Activated naive CD8-positive, alpha-beta T cell treated with anti-CD3 and anti-CD28 coated beads, Interleukin-2, amount 50 U/mL, for 16 hours (primary cell): ENCODE measurements at places on chromosomes 5 and 9.

DNA sequence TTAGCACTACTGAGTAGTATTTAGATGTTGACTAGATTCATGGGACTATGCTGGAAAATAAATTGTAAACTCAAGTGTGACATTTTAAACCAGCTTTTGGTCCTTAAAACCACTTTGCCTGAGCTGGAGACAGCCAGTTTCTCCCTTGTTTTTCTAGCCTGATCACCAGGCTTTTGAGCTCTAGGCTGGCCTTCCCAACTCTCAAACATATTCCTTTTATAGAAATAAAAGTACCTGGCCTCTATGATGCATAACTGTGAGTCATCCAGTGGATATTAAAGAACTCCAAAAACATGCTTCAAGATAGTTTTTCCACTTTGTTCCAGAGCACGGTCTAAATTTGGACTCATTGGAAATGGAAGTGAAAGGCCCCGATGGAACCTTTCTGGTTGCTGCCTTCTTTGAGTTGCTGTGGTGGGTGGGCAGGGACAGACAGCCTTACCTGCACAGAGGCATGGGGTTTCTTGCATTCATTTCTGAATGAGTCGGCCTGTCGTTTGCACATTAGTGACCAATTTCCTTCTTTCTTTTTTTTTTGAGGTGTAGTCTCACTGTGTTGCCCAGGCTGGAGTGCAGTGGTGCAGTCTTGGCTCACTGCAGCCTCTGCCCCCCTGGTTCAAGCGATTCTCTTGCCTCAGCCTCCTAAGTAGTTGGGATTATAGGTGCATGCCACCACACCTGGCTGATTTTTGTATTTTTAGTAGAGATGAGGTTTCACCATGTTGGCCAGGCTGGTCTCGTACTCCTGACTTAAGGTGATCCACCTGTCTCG lies 43.1 kb downstream of the TRIO start:
- no peak for DNase-seq

GRCh38 chr9:114271556-114272510 lies 51.1 kb upstream of the ORM1 start:
- DNase-seq = no peak

DNA sequence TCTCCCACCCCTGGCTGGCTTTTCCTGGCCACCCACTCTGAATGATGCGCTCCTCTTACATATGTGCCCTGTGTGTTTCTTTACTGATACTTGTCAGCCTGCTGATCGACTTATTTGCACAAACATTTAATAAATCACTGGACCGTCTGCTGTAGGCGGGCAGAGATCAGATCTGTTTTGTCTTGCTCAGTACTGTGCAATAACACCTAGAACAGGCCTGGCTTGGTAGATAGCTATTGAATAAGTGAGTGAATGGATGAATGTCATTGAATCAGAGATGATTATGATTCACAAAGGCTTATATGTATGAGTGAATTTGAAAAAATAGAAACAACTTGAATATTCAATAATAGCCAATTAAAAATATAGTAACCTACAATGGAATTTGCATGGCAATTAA lies 165.1 kb downstream of the RGS3 start:
- DNase-seq = no peak

DNA sequence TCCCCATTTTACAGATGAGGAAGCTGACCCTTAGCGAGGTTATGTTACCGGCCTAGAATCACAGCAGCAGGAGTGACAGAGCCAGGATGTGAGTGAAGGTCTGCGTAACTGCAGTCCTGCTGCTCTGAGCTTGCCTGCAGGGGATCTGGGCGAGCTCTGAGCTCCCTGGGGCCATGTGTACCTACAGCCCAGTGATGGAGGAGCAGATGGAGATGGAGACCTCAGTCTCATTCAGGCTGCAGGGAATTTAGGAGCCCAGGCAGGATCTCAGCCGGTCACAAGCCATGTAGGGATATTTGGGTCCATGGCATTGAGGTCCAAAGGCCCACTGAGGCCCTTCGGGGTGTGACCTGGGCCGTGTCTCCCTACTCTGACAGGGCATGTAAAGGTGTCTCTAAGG lies 170.6 kb downstream of the CACNA1B start:
- no peak for DNase-seq

DNA sequence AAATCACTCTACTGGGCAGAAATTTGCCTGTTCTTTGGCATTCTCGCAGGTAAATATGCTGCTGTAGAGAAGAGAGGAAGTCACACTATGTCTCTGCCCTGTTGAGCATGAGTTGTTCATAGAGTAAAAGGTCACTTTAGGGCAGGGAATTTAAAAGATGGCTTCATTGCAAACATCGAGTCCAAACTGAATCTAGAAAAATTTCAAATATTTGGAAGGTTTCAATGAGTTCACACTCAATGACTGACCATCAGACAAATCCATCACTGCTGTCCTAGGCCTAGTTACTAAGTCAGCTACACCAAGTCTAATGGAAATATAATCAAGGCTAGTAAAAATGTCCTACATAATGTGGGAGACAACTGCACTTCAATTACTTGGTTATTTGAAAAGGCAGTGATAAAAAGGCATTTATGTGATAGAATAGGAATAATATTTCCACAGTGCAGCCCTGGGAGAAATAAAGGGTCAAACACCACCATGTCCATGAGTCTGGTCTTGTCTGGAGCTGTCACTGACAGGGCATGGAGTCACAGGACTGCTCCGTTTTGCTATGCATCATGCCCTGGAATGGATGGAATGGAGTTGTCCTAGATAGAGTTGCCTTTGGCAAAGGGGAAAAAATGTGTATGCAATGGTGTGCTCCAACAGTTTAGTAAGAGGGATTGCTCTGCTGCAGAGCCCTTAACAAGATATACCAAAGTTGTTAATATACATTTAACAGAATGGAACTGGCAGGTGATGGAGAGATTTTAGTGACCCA lies 218.5 kb upstream of the DAPK1 start:
- DNase-seq = no peak

GRCh38 chr5:178240766-178241165 lies 8.2 kb upstream of the PHYKPL start:
- DNase-seq = no peak

DNA sequence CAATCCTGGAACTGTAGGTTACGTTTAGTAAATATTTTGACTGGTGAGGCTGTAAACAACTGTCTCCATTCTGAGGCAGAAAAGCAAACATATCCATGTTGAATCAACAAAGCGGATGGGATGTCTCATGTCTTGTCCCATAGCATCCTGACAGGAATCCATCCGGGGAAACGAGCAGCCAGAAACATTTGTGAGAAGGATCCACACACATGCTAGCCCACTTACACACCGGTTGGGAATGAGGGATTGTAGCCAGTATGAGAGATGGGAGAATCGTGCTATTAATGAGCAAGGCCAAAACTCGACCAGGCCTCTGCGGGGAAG lies 117.5 kb downstream of the FSTL4 start:
- no peak for DNase-seq

GRCh38 chr5:4065472-4066320 lies 470.1 kb downstream of the IRX1 start:
- no peak for DNase-seq

- peak; percentile 30 for DNase-seq
Measured at GRCh38 chr9:136283291-136284235, 20.3 kb downstream of the CCDC187 start.

DNA sequence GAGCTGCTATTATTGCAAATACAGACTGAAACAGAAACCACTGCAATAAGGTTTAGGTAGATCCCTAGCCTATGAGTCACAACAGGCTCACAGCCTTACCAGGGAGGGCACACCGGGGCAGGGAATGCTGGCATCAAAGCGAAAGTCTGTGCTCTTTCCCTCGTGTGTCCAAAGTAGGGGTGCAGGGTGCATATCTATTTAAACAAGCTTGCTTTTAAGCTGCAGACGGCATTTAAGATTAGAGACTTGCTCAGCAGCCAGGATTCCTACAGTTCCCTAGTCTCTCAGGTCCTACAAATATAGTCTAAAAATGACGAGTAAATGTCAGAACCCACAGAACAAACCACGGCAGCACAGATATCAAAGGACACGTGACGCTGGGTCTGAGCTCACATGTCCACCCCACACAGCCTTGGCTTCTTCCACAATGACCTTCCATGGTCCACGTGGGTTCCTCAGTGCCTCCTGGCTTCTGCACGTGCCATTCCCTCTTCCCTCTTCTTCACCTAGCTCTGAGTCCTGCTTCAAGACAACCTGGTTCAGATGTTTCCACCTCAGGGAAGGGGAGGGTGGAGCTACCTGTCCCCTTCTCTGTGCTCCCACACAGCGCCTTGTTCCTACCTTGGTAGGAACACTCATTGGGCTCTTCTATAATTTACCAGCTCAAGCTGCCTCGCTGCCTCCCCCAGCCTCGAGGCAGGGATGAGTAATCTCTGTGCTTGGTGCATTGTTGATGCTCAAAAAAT lies 193.2 kb downstream of the MAPKAP1 start:
- DNase-seq = no peak

DNA sequence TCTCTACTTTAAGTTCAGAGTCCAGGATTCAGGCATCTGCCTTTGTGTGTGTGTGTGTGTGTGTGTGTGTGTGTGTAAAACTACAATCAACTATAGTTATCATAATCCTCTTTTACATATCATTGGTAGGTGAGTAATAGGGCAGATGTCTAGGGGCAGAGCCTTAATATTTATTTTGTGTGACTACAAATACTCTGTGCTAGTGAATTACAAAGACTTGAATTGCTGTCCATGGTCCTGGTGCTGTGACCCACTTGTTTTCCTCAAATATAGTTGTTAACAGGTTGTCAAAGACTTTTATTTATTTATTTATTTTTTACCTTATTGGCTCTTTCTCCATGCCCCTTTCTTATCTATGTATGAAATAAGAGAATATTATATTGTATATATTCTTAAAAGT lies 196.8 kb downstream of the ANXA1 start:
- DNase-seq = no peak

DNA sequence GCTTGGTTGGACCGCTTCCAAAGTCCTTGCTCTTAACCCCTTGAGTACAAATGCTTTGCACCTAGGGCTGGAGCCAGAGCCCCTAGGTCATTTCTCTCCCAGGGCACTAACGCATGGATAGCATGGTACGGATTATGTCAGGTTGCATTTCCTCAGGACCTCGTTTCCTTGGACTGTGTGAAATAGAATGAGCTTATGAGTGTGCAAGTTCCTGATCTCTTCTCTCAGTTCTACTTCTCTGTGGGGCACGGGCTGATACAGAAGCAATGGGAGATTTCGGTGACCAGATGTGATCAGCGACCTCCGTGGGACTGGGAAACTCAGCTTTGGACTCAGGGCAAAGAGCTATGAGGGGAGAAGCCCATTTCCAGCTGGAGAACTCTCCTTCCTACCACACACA lies 14.2 kb downstream of the SPARC start:
- no peak for DNase-seq

GRCh38 chr9:99595796-99596195 lies 225.9 kb upstream of the NR4A3 start:
- DNase-seq = no peak

GRCh38 chr5:39197556-39197955 lies 21.8 kb downstream of the FYB1 start:
- DNase-seq = no peak

DNA sequence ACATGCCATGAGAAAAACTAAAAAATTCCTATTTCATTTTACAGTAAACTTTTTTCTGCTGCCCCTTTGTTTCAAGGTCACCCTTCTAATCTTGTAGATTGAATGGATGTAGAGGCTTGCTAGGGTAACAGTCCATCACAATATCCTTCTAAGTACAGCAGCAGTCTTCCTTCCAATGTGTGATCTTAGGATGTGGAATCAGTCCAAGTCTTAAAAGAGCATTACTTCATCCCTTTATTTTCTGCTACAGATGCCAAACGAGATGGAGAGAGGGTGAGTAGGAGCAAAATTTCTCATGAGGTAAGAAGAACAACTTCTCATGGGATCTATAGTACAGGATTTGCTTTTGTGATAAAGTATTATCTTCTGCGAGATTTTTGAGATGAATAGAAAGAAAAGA lies 704 bp upstream of the IL33 start:
- no peak for DNase-seq

DNA sequence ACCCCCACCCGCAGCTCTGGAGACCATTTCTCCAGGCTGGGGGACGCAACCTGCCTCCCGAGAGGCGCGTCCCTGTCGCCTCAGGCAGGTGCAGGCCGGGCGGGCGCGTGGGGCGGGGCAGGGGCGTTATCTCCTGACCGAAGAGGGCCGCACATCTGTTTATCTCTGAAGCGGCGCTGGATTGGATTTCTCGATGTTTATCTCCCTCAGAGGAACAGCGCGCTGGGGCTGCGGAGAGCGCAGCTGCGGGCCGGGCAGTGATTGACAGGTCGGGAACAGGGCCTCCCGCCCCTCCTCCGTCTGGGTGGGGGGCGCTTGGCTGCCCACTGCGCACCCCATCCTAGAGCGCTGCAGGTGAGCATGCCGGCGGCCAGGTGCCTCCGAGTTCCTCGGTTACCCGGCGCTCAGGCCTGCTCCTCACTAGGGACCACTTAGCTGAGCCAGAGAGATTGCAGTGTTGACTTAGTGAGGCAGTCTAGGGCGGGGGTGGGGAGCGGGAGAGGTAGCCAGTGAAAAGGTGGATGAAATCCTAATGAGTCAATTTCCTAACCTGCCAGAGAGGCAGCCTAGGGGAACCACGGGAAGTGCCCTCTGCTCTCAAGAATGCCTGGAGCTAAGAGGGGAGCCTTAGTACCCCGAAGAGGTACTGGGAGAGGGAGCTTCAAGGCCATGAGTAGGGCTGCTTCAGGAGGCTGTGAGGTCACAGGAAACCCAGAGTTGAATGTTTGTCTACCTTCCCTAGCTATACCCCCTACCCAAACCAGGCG lies 39.6 kb upstream of the TIFAB start:
- DNase-seq = no peak

DNA sequence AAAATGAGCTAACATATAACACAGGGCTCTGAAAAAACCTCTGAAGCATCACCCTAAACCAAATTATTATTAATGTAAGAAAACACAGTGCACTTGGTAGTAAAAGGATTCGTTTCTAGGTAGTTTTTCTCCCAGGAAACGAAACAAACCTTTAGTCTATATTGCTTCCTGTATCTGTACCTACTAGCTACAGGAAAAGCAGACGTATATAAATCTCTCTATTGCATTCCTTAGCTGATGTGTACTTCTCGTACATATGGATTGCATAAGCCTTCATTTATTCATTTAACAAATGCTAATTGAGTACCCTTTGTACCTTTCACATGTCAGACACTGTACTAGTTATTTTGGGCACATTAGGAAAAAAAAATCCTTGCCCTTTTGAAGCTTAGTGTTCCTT lies 85.0 kb upstream of the RASA1 start:
- DNase-seq = no peak

GRCh38 chr5:145967296-145967695 lies 30.9 kb downstream of the SH3RF2 start:
- DNase-seq = no peak

- no peak for DNase-seq
Measured at GRCh38 chr9:69034071-69034470, 1.5 kb upstream of the FXN start.

GRCh38 chr9:77651203-77651602 lies 3.1 kb upstream of the GNA14 start:
- DNase-seq = no peak

DNA sequence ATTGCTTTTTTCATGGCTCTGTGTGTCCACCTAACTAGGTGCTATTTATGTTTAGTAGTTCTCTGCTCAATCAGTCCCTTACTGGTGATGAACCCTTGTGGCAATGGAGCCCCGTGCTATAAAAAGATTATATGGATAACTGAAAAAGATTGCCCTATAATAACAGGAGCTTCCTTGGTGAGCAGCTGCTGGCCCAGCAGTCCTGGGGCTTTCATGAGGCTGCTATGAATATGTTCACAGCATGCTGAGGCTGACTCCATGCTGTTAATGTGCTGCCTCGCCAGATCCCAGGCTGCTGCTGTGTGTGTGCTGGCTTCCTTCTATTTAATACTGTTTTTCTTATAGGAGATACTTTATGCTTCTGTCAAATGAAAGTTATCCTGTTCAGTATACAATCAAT lies 357.5 kb downstream of the TAF11L14 start:
- no peak for DNase-seq

- DNase-seq = peak; percentile 45
Measured at GRCh38 chr9:134391319-134392231, 65.3 kb downstream of the RXRA start.
